NCI-H1105 treated with DMSO at 0.1 percent for 48 hours (cell line): ENCODE measurements at places on chromosomes 6 and 20.
A peak's percentile ranks its signal among the peaks of the same experiment; 100 is the strongest.

GRCh38 chr6:44738601-44739146 is 351.2 kb downstream of the CDC5L start:
- no peak for DNase-seq

DNA sequence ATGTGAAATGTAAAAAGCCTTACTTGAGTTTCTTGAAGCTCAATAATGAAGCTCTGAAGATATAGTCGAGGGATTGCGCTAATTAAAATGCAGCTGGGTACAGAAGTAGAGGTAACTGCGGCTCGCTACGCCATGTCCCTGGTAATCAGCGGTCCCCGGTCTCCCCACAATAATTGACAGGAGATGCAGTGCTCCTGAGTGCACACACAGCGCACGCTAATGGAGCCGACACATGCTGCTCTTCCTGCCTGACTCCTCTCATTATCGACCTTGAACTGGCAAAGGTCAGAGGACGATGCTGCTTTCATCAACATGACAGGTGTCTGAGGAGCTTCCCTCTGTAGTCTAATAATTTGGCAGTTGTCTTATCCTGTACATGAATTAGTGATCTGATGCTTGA is 365.9 kb downstream of the RNF144B start:
- DNase-seq = no peak

DNA sequence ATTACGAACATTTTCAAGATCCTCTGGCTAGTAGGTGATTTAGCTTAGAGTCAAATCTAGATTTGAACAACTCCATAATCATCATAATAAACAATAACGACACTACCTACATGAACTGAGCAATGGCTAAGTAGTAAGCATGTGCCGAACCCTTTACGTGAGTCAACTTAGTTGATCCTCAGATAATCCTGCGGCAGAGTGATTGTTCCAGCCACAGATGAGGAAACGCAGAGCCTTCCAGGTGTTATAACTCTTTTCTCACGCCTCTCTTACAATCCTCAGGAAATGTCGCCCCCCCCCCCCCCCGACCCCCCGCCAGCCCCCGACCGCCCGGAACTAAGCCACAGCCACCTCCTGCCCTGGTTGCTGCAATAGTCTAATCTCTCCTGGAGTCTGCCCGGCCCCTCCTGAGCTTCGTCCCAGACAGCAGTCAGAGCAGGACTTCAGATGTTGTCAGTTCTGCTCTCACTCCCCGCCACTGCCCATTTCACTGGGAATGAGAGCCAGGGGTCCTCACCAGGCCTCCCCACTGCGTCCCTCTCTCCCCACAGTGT is 141.5 kb upstream of the AGPAT4 start:
- DNase-seq = no peak

DNA sequence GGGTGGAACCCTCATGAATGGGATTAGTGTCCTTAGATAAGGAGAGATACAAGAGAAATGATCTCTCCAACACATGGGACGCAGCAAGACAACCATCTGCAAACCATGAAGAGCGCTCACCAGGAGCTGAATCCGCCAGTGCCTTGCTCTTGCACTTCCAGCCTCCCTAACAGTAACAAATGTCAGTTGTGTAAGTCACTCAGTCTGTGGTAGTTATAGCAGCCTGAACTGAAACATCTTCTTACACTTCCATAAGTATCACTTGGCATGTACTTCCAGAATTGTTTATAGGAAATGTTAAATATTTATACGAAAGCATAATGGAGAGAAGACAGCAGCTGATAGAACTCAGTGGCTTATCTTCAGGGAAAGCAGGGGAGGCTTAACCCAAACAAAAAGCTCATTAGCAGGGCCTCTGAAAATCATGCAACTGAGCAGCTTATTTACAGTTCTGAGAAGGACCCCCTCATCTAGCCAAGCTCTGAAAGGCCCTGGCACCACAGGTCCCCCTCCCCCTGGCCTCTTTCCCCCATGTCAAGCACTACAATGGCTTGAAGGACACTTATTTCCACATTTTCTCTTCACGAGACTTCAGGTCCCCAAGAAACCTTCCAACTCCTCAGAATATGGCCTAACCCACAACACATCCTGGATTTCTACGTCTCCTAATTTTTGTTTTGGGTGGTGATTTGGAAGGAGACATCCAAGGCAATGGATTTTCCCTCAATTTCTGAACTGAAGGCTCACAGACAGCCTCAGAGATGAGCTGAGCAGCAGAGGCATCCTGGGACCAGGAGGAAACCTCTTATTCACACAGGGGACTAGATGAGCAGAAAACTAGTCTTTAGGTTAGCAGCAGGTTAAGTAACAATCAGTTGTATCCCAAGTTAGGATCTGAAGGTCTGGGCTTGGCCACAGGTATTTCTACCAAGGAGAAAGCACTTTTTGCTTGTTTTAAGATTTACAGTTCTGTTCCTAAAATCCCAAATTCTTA is 49.1 kb downstream of the GCLC start:
- no peak for DNase-seq

- DNase-seq = no peak
Observed at GRCh38 chr20:7540923-7541322, 399.3 kb downstream of the HAO1 start.

DNA sequence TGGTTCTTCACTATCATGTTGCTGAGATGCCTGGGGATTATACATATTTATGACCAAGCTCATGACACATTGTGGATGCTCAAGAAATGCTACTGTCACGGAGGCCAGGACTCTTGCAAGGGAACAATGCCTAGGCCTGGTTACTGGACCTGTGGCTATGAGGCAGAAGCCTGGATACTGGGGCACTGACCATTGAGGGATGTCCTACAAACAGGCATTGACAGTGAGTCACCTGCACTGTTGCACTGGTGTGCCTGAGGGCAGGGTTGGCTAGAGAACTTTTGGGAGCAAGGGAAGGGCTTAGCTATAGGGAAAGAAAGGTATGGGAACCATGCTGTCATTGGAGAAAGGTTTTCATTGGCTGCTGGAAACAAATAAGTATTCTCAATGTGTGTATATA is 313.1 kb upstream of the SUPT3H start:
- no peak for DNase-seq

- DNase-seq = no peak
Observed at GRCh38 chr20:33015114-33015484, 7.6 kb downstream of the BPIFB2 start.

DNA sequence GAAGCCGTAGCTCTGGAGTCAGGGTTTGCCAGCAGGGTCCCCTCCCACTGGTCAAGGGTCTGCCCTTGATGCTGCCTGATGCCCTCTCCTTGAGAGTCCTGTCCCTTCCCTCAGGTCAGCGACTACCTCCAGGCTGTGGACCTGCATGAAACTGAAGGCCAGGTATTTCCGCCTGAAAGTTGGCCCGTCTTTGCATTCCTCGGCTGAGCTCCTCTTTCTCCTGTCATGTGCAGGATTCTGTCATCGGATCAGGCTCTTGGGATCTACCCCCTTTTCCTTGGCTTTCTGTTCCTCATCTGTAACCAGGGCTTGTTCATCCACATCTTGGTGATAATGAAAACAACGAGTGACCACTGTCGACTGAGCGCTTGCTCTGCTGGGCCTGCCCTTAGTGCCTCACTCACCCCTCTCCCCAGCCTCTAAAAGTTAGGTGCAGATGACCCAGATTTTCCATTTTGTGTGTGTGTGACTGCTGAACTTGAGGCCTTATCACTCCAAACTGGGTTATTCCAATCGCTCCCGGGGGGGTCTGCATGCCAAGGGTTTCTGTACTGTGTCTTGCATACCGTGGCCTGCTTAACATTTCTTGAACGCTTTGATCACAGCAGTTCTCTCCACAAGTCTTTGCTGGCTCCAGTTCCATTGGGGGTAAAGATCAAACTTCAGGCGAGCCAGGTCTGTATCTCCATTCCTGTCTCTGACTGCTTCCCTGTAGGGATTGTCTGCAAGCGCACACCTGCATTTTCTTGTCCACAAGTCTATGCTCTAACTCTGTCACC is 81.6 kb downstream of the DTD1 start:
- no peak for DNase-seq

DNA sequence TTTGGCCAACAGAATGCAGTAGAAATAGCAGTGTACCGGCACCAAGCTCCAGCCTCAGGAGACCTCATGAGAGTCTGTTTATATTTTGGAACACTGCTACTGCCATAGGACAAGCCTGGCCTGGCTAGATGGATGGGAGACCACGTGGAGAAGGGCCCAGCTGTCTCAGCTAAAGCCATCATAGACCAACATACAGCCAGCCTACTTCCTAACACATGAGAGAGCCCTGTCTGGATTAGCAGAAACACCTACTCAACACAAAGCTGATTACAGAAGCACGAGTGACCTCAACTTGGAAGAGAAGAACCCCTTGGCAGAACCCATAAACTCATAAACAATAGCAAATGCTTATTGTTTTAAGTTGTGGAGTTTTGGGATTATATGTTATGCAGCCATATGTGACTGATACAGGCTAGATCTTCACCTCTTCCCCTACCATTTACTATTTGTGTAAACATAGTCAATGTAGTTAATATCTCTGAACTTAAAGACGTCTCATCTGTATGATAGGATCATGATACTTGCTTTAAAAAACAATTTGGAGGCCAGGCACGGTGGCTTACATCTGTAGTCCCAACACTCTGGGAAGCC is 199.4 kb upstream of the ZNF217 start:
- no peak for DNase-seq

- no peak for DNase-seq
Observed at GRCh38 chr6:36364669-36365479, 22.6 kb downstream of the ETV7 start.

DNA sequence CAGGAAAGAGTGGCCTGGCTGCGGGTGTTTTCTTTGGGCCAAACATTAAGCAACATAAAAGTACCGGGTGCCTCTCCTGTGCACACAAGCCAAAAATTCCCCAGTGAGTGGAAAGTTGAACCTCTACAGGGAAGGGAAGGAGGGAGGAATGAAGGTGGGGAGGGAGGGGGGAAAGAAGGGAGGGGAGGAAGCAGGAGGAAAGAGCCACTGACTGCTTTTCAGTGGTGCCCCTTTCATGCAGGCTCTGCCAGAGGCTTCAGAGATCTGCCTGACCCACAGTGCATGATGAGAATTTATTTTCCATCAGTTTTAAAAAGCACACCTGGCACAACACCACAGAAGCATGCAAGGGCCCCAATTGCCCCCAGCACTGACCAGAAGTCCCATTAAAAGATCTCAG is 27.5 kb upstream of the AVP start:
- DNase-seq = no peak

DNA sequence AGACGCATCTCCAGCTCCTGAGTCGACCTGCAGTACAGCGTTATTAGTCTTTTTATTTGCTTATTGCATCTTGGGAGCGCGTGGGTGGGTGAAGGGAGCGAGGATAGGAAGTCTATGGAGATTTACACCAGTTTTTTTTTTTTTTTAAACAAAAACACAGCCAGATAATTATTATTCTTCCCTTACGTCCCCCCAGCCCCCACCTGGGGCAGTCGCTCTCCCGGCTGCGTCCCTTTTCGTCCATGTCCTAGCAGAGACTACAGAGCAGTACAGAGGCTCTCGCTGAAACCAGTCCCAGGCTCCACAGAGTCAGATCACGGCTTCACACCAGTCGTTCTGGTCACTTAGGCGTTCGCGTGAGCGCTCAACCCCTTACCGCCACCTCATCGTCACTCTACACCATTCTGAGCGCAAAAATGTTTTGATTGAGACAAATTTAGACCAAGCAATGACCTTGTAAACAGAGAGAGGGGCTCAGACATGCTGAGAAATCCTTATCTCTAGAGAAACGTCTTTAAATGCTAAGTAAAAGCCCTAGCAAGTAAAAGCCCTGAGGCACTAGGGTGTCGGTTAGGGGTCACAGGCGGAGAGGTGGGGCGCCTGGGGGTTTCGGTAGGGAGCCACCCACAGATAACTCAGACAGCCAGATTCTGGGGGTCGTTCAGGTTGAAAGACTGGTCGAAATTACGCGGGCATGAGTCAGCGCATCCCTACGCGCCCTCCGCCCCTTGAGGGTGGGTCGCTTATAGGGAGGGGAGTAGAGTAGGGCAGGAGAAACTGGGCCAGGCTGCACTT is 975 bp upstream of the PPT2 start:
- DNase-seq = no peak

GRCh38 chr6:14861491-14861943 is 384.4 kb upstream of the JARID2 start:
- DNase-seq = no peak

DNA sequence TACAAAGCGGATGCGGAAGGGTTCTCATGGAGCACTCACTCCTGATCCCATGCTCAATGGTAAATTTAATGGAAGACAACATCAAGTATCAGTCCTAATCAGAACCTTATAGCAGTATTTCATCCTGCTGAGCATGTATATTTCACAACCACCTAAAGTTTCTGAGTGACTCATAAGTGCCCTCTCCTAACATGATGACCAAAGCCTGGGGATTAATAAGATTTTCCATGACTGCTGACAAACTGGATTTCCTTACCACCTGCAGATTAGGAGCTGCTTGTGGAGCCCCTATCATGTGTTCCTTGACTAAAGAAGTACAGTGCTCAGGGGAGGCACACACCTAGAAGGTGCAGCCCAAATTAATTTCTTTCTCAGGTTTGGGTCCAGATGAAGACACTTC is 112.8 kb downstream of the INSM1 start:
- DNase-seq = no peak

DNA sequence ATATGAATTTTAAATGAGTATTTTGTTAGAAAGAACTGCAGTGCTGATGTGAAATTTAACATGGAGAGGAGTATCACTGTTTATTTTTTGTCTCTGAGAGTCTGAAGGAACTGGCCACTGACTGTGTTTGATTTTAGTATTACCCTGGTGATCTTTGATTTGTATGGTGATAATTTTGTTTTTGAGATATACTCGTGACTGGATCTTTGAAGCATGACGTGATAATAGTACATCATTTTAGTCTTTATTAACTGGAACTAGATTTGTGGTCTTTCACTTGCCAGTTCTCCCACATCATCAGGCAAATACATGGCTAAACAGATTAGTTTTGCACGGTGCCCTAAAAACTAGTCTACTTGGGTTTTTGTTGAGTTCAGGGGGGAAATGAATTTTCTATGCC is 55.5 kb downstream of the ARID1B start:
- peak; percentile 58 for DNase-seq

DNA sequence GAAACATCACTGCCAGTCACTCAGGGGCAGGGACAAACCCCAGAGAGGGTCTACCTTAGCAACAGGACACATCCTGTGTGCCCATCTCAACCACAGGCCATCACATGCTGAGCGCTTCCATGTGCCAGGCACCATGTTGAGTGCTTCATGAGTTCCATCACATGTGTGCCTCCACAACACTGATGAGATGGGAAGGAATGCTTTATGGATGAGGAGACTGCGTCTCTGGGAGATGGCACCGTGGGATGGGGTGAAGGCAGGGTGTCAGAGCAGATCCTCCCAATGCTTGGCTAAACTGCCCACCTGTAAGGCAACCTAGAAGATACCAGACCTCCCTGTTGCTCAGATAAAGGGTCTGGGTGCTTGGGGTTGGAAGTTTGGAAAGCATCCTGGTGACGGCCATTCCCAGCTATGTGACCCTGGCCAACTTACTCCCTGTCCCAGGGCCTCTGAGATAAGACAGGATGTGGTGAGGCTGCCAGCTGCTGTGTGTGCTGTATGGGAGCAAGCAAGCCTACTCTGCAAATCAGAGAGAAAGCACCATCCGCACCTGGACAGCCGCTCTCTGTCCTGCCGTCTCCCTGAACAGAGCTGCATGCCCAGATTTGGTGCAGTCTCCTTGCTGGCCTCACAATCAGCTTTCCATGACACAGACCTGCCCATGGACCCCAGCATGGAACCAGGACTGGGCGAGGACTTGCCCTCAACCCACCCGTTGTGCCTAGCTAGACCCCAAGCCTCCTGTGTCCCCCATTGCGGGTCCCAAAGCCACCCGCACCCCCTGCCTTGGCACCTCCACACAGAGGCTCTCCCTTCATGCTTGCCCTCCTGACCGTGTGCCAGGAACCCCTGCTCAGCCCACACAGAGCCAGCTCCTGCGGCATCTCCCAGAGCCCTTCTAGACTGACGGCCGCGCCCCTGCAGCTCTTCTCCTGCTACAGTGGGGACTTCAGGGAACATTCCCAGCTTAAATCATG is 143.7 kb downstream of the SYNDIG1 start:
- no peak for DNase-seq
